ENCODE measurements at places on chromosomes 5 and 9.

DNA sequence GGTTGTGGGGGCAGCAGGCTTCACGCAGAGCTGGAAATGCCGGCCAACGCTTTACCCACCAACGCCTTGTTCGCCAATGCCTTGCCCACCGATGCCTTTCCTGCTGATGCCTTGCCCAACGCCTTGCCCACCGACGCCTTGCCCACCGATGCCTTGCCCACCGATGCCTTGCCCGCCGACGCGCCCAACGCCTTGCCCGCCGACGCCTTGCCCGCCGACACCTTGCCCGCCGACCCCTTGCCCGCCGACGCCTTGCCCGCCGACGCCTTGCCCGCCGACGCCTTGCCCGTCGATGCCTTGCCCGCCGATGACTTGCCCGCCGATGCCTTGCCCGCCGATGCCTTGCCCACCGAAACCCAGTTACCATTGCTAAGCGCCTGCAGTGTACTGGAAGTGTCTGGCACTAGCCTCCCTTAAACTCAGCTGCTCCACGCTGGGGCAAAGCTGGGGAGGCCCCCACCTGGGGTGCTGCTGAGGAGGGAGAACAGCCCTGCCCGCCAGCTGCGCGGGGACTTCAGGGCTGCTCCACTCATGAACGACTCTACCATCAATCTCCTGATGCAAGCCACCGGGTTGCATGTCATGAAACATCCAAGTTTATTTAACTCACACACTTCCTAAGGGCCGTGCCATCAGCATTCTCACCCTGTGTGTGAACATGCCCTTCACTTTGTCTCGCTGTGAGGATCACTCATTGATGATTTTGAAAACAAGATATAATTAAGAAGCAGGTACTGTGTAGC lies 1.8 kb downstream of the SLC6A18 start:
- DNase-seq: no peak

DNA sequence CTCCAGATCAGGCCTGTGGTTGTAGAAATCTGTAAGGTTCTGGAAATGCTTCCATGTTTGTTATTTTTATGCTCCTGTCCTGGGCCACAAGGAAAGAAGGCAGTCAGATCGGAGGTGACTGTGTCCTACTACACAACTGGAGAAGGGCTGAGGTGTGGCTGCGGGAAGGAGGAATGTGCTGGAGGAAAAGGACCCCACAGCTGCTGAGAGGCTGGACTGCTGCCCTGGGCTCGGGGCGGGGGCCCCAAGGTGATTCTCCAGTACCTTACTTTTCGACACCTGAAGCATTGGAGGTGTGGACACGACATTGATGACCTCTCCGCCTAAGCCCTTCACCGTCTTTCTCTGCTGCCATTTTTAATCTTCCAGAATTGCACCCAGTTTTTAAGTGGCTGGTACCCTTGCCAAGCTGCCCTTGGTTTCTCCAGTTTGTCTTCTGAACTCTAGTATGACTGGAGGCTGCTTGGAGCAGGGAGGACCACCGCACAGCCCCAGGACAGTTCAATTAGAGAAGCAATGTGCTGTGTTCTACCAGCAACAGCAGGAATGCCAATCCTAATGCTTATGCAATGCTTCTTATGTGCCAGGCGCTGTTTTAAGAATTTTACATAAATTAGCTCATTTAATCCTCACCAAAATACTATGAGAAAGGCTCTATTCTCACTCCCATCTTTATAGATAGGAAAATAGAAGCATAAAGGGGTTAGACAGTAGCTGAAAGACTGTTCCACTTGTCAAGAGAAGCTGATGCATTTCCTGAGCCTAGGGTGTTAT lies 13.5 kb upstream of the ANKRD33B start:
- no peak for DNase-seq

- DNase-seq: no peak
These were observed 157.1 kb downstream of the SLCO4C1 start for GRCh38 chr5:102139029-102139428.

GRCh38 chr5:40743771-40744170 lies 12.0 kb downstream of the TTC33 start:
- no peak for DNase-seq

- DNase-seq: no peak
These were observed 62.3 kb downstream of the HMCN2 start for GRCh38 chr9:130327781-130328348.

GRCh38 chr5:103353581-103353980 lies 95.0 kb downstream of the MACIR start:
- DNase-seq: no peak

GRCh38 chr9:77488439-77489126 lies 159.5 kb downstream of the GNA14 start:
- DNase-seq: no peak

- DNase-seq: no peak
These were observed 229.9 kb downstream of the SPOCK1 start for GRCh38 chr5:137269274-137269673.

GRCh38 chr5:36276864-36277263 lies 24.8 kb downstream of the RANBP3L start:
- no peak for DNase-seq

DNA sequence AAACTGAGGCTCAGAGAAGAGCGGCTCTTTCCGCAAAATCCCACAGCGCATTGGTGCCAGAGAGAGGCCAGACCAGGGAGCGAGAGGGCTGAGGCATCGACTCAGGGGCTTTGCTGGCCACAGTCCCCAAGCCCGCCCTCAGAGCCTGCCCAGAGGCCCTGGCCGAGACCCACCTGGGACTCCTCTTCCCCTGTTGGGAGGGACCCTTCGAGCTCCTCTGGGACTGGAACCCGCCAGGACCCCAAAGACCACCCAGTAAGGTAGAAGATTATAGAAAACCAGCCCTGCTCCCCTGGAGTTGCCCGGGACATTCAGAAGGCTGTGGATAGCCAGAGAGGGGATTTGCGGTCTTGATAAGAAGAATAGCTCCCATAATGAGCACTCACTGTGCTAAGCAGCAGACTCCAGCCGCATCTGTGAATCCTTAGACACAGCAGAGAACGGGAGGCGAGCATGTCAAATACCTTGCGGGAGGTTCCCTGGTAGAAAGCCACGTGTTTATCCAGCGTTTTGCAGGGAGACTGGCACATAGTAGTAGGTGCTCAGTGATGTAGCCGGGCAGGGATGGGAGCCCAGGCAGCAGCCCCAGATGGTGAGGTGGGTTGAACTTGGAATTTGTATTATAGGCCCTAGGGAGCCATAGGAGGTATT lies 651 bp upstream of the AK1 start:
- no peak for DNase-seq

DNA sequence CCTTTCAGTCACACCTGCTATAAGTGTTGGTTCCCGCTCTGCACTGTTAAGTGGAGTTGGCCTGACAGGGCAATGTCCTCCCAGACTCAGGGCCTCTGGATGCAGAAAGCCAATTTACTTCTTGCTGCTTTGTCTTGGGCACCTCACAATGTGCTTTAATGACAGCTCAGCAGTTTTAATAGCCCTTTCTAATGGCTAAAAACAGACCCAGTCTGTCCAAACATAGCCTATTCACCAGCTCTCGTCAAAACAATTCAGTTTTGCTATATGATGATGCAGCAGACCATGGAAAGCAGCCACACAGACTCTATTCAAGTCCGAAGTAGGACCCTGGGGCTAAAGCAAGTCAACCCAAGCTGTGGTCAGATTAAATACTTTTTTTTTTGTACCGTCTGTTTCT lies 529.1 kb upstream of the SEMA6A start:
- DNase-seq: no peak

DNA sequence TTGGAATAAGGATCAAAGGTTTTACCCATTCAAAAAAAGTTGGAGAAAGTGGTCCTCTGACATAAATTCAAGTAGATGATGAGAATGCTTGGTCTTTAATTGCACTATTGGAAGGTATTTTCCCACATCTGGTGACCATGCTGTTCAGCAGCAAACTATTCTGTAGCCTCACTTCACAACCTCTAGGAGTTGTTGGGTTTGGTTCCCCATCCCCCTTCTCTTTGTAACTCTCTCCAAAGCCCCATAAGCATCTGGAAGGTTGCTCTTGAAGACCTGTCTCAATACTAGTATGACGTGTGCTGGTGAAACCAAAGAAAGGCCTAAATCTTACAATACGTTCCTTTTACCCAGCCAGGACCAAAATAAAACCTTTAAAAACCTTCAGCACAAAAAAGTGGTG lies 8.5 kb downstream of the RGMB start:
- no peak for DNase-seq

- DNase-seq: no peak
These were observed 6.2 kb downstream of the ZNF79 start for GRCh38 chr9:127430415-127430814.

- no peak for DNase-seq
These were observed 33.5 kb upstream of the SLC28A3 start for GRCh38 chr9:84374013-84374412.

DNA sequence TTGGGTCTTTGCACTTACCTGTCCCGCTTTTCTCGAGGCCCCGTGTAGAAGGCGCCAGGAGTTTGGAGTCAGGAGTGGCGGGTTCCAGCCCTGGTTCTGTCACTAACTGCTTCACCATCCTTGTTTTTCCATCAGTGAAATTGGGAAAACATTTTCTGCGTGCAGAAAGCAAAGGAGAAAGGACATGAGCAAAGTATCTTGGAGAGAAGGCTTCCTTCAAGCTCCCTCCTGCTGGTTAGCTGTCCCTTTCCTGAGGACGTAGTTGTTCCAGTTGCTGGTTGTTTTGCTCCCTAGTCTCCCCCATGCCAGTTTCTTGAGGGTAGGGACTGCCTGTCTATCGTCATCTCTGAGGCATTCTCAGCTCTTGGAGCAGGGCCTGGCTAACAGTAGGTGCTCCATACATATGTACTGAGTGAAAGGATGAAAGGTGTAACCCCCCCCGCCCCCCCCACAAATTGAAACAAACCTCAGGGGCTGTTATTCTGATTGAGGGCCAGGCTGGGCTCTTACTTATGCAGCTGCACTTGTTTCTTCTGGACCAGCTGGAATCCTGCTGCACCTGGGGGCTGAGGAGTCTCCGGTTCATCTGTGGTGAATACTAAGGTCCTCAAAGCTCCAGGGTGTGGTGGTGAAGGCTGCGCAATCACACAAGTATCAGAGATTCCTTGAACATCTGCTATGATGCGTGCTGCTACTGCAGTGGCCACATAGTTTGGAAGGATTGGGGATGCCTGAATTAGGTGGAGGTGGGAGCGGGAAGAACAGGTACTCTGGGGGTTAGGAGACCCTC lies 1.0 kb downstream of the SMIM3 start:
- DNase-seq: no peak

DNA sequence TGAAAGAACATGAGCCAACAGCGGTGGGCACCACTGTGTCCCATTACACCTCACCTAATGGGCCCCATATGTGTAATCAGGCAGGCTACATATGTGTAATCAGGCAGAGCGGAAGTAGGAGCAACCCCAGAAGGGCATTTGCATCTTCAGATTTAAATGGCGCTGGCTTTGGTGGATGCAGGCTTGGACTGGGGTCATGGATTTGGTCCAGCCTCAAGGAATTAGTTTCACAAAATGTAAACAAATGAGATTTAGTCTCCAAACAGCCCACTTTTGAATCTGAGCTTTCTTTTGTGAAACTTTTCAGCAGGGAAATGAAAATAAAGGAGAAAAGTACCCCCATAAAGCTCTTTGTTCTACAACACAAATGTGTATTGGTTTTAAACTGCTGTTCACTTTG lies 161.3 kb downstream of the LPAR1 start:
- no peak for DNase-seq

DNA sequence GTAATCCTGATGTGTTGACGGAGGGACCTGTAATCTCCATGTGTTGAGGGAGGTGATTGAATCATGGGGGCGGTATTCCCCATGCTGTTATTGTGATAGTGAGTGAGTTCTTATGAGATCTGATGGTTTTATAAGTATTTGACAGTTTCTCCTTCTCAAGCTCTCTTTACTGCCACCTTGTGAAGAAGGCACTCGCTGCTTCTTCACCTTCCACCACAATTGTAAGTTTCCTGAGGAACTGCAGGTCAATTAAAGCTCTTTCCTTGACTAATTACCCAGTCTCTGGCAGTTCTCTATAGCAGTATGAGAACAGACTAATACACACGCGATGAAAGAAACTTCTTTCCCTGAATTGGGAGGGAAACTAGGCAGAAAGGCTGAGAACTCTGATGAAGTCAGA lies 141.1 kb upstream of the RAD23B start:
- DNase-seq: no peak

DNA sequence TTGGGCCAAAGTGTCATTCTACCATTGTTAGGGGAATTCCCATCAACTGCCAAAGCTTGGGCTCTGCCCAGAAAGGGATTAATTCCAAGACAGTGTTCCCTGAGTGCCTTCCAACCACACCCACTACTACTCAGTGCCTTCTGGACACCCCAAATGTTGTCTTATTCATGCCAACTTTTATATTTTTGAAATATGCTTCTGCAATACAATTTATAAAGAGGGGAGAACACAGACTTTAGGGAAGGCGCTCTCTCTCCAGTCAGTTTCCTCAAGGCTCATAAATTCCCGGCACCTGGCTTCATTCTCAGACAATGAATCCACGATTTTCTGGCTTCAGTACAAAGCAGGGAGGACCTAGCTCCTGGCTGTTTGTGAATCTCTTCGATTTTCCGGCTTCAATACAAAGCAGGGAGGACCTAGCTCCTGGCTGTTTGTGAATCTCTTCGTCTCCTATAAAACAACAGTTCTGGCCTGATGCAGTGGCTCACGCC lies 120.1 kb upstream of the MYO10 start:
- no peak for DNase-seq

DNA sequence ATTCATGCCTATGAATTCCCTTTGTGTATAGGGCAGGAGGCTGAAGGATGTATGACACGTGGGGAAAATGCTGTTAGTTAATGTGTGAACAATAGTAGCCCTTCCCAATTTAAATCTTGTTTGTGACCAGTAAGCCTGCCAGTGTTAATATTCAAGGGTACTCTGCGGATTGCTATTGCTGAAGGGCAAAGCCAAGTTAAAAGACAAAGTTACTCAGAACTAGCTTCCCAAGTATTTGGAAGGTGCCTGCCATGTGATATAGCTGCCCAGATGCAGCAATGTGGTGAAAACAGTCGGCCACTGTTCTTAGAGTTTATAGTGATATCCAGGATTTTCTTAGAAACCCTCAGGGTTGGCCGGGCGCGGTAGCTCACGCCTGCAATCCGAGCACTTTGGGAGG lies 34.6 kb downstream of the MARVELD2 start:
- no peak for DNase-seq

DNA sequence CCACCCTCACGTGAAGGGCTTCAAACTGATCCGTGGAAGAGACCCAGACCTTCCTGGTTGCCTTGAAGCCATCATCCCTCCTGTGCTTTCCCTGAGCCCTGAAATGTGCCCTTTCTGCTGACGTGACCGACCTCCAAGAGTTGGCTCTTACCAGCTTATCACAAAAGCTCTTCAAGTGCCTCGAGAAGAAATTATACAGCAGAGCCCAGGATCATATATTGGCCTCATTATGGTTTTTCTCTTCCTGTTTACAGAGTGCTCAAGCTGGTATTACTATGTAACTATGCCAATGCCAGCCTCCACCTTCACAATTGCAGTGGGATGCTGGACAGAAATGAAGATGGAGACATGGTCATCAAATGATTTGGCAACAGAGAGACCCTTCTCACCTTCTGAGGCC lies 66.0 kb downstream of the AOPEP start:
- DNase-seq: no peak

DNA sequence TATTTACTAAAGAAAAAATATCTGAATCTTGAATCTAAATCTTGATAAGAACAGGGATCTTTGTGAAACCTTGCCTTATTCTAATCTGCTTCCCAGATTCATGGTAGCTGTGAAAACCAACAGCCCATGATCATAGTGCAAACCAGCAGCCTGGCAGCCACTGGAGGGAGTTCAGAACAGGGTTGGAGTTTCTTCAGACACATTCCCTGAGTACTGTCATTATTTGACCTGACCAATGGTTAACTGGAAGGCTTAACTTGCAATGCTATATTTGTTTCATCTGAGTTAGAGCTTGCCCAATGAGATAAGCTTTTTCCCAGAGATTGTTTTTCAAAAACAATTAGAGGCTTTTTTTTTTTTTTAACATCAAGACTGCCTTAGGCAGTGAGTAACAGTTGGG lies 47.8 kb downstream of the LOX start:
- no peak for DNase-seq
